ENCODE measurements at places on chromosomes 16 and 17.

GRCh38 chr17:76381633-76382350 lies 2.6 kb upstream of the SPHK1 start:
- peak; percentile 28 for DNase-seq

GRCh38 chr16:57663917-57664661 lies 4.0 kb upstream of the ADGRG3 start:
- DNase-seq: no peak

- no peak for DNase-seq
Measured at GRCh38 chr17:27649929-27650328, 18.9 kb downstream of the LGALS9 start.

DNA sequence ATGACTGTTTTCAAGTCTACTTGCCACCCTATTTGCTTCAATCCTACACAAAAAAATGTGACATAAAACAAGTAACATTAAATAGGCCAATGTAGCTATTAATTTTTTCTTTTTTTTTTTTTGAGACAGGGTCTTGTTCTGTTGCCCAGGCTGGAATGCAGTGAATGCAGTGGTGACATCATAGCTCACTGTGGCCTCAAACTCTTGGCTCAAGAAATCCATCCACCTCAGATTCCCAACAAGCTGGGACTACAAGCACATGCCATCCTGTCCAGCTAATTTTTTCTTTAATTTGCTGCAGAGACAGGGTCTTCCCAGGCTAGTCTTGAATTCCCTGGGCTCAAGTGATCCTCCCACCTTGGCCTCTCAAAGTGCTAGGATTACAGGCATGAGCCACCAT lies 29.4 kb downstream of the ANKFY1 start:
- DNase-seq: no peak

DNA sequence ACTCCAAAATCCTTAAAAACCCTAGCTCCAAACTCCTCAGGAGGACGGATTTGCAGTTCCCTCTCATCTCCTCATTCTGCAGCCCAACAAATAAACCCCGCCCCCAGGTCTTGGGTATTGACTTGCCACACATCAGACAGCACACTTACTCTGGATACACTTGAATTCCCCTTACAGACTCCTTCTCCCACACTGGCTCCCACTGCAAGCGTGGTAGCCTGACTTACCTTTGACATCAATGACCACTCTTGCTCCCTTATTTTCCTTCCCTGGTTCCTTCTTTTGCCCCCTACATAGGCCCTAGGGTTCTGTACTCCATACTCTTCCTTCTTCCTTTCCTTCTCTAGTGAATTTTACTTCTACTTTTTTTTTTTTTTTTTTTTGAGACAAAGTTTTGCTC lies 7.5 kb downstream of the RFFL start:
- no peak for DNase-seq

DNA sequence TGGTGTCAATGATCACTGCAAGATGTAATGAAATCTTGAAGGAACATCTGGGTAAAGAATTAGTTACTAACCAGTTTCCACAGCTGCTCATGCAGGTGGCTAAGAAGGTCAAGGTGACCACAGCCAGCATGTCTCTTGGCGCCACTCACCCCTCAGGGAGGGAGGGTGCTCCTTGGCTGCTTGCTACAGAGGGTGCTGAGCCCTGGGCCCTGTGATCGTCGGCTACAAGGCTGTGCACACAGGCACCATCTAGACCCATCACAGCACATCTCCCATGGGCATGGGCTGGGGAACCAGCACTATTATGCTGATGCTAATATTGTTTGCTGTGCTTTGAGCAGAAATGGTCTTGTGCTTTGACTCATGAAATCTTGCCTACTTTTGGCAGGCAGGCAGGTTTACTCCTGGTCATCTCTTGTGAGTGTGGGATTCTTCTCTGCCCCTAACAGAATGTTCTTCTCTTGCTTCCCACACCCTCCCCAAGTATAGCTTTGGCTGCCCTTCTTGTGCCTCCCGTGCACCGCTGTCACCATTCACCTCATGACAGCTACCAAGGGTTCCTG lies 36.4 kb downstream of the TXNDC11 start:
- no peak for DNase-seq

GRCh38 chr16:3508736-3509135 lies 7.9 kb downstream of the CLUAP1 start:
- no peak for DNase-seq

GRCh38 chr16:53087101-53087500 lies 32.3 kb downstream of the CHD9 start:
- DNase-seq: peak; percentile 63
